ENCODE measurements at places on chromosomes 1 and 21.

DNA sequence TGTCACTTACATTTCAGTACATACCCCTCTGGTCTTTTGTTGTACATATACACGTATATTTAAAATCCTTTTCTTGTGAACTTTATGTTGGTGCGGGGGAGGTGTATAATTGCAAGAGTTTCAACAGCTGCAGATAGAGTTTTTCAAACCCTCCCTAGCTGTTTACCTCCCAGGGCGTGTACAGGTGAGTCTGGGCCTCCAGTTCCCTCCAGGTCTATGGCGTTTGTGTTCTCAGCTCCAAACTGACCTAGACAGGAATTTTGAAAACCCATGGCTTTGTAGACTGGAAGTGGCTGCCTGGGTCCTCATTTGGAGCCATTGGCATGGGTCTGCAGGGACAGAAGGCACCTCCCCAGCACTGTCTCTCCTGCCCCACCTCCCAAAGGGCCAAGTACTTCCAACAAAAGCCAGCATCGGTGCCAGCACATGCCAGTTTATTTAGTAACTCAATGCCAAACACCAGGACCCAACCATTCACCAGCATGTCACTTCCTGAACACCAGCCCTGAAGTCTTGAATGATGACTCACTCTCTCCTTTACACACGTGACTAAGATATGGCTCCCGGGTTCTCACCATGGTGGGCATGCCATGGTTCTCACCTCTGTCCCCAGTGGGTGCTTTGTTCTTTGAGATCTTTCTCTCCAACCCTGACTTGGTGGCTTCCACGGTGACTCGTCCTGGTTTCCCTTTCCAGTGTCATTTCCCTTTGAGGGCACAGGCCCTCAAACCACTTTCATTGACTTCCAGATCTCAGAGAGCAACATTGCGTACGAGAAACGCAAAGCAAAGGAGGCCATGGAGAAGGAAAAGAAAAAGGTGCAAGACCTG is 57.3 kb upstream of the EFHD2 start:
- DNase-seq: peak; percentile 51

DNA sequence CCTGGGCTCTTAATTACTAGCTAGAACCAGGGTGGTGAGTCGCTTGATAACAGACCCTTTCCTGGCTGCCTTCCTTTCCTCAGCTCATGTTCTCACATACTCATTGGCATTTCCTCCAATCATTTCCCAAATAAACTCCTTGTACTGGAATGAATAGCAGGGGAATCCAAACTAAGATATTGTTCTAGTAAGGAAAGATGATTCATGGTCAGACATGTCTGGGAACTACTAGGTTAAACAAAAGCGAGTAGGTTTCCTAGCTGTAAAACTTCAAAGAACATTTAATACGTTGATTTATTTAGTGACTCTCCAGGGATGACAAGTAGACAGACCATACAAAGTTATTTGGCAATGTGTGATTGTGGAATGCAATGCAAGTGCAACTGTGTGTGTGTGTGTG is 121.2 kb upstream of the KCNJ6 start:
- DNase-seq: no peak

DNA sequence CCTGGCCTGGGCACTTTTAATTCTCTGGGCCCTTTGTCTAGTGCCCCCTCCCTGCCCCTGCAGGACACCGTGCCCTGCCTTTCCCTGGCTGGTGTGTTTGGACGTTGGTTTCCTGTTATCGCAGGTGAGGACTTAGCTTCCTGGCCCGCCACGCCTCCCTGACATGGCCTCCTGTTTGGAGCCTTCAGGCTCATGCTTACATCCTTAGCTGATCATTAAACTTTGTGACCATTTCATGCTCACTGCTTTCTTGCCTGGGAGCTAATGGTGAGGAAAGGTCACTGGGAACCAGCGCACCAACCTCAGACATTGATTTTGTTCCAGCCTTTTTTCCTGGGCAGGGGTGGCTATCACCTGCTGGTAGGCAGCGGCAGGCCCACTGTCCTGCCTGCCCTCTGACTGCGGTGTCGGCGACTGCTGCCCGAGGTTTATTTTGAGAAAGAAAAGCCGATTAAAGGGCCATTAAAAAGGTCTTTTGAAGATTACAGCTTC is 3.7 kb downstream of the PFKL start:
- no peak for DNase-seq

DNA sequence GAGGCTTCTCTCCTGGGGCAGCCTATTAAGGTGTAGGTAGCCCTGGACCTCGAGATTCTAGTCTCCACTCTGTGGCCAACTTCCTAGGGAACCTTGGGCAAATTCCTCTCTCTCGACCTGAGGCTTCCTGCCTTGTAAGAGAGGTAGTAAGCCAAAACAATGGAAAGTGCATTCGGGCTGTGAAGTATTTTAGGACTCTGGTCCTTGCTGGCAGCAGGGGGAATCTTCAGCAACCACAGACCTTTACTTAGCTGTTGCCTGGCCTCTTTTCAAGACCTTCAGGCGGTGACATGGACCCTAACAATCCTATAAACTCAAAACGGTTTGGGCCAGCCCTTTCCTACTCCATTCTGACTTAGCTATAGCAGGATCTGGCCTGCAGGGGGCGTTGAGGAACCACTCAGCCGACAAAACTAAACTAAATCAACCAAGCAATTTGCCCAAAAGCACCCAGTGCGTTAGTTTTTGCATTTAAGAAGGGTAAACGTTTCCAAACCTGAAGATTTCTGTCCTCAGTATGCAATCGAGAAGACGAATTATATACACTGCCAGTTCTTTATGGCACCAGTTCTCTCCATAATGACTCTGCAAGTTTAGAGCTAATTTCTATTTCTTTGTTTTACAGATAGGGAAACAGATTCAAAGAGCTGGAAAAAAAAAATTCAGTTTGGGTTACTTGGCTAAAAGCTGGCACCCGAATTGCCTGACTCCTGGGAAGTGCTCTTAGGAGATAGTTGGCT is 10.9 kb upstream of the SESN2 start:
- peak; percentile 84 for DNase-seq
